NCI-H748 treated with DMSO at 0.1 percent for 48 hours (cell line): ENCODE measurements at places on chromosomes 11 and 22.

DNA sequence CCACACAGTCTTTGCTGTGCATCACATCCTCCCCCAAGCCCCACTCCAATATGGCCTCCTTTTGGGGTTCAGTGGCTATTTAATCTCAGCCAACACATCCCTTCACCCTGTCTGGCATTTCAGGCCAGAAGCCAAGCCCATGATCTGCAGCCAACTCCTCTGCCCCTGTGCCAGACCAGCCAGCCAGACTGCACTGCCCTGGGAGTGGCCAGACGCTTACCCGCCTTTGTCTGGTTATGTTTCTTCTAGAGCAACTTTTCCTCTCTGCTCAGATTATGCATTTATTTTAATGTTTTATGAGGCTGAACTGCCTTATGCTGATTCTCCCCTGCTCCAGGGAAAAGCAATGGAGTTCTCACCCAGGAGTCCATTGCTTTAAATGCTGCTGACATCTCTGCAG lies 206.7 kb upstream of the TBCEL start:
- no peak for DNase-seq

GRCh38 chr22:49954354-49954753 lies 6.2 kb upstream of the PIM3 start:
- no peak for DNase-seq

DNA sequence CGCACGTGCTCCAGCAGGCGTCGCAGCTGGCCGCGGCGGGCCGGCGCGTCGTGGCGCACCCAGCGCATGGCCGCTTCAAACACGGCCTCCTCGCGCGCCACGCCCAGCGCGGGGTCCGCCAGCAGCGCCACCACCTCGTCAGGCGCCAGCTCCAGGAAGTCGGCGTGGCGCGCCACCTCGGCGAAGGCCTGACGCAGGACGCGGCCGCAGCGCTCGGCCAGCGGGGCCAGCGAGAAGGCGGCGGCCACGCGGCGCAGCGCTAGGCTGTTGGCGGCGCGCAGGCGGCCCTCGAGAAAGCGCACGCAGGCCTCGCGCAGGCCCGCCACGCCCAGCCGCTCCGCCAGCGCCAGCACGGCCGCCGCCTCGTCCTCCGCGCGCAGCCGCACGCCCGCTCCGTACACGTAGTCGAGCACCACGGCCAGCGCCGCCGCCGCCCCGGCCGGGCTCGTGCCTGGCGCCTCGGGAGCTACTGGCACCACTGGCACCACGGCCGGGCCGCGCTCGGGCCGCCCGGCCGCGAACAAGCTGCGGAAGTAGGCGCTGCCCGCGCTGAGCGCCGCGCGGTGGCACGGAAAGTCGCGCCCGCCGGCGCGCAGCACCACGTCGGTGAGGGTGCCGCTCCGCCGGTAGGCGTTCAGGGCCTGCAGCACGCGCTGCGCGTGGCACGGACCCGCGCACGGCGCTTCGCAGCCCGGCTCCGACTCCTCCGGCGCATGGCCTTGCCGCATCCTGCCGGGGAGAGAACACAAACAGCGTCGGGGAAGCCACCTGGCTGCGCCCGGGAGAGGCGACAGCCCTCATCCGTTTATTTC lies 2.9 kb downstream of the KLHL35 start:
- DNase-seq: peak; percentile 34

GRCh38 chr22:44363980-44364750 lies 51.4 kb upstream of the SHISAL1 start:
- no peak for DNase-seq

DNA sequence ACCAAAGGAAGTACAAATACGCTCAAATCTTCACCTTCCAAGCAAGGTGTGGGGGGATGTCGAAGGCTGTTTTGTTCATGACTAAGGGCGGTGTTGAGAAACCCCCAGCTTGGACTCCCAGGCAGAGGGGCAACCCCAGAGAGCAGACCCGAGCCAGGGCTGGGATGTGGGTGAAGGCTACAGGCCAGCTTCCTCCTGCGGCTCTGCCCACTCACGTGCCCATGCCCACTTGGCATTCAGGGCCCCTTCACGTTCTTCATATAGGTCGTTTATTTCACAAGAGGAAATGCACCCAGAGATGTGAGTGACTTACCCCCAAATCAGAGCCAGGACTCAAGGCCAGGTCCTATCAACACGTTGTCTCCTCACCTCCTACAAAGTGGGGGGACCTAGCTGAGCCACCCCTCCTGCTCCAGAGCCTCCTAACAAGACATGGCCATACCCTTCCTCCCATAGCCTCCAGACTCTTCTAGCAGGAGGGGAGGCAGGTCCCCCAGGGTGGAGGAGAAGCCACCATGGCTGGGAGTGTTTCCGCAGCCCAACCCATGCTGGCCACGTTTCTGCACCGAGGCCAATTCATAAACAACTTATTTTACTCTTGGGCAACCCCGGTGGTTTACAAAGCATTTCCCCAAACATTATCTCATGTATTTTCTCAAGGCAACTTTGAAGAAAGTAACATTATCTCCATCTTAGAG lies 22.0 kb downstream of the TMEM184B start:
- DNase-seq: no peak

DNA sequence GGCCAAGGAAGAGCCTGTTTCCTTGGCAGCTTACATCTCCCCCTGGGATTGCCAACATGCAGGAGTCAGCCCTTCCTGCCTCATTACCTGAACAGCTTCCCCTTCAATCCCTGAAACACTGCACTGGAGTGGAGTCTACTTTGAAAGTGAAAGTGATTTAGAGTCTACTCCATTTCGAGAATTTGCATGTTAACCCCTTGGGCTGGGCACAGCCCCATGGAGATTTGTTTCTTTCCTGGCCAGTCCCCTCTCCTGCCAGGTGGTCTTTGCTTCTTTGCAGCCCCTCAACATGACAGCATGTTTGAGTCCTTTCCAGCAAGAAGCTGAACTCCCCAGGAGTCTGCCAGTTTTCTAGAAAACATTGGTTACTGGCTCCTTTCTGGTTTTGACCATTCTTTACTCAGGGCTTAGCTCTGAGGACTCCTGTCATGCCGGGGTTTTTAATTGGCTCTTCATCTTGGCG lies 59.9 kb downstream of the TRAF6 start:
- DNase-seq: no peak

GRCh38 chr22:27358096-27358870 lies 443.3 kb downstream of the MN1 start:
- peak; percentile 83 for DNase-seq

- no peak for DNase-seq
Measured at GRCh38 chr11:100356035-100356434, 331.1 kb upstream of the ARHGAP42 start.

DNA sequence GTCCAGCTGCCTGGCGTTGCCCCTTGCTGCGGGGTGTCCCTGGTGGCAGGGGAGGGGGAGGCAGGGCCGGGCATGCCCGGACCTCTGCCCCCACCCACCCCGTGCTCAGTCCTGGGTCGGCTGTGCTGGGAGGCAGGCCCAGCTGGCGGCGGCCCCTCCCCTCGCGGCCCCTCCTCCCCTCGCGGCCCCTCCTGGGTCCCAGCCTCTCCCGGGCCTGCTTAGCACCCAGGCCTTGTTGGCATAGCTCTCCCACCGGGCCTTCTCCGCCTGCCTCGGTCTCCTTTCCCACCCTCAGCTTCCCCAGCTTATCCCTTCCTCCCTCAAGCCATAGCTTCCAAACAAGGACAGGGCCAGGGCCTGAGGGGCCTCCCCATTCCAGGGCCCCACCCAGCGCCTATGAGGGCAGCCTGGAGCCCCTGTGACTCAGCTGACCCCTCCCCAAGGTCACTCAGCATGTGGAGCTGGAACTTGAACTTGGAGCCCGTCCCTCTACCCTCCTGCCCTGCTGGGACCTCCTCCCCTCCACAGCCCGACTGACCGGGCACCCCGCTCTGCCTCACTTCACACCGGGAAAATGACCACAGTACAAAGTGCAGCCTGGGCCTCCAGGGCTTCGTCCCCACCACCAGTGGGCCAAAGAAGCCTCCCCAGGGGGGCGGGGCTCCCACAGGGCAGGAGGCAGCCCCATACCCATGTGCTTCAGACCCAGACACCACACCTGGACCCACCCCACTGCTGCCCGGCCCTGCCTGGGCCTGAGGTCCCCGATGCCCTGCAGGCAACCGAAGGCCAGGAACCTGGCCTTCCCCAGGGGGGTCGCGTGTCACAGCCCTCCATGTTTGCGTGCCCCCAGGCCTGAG lies 1.2 kb downstream of the EPS8L2 start:
- no peak for DNase-seq

DNA sequence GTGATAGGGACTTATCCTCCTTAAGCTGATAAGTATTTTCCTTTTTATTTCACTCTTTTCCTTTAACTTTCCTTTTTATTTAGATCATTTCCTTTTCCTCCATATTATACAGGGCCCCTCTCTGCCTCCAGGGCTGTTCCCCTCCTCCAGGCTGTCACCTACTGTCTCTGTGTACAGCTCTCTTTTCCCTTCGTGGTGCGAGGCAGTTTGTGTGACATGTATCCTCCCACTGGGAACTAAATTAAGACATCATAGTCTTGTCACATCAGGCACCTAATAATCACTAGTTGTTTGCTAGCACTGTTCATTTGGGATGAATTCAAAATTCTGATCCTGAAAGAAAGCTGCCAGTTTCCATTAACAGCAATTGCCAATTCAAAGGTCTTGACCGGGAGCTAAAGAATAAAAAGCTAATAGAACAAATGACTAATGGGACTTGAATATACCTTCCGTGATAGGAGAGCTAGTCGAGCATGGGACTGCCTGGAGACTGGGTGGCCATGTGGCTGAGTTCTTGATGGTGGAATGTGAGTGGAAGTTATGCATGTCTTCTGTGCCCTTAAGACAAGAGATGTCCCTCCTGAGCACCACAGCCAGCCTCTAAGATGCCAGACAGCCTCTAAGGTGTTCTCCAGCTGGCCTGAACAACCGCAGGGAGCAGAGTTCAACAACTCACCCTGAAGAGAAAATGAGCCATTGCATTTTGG lies 77.7 kb upstream of the LRRC55 start:
- DNase-seq: no peak

DNA sequence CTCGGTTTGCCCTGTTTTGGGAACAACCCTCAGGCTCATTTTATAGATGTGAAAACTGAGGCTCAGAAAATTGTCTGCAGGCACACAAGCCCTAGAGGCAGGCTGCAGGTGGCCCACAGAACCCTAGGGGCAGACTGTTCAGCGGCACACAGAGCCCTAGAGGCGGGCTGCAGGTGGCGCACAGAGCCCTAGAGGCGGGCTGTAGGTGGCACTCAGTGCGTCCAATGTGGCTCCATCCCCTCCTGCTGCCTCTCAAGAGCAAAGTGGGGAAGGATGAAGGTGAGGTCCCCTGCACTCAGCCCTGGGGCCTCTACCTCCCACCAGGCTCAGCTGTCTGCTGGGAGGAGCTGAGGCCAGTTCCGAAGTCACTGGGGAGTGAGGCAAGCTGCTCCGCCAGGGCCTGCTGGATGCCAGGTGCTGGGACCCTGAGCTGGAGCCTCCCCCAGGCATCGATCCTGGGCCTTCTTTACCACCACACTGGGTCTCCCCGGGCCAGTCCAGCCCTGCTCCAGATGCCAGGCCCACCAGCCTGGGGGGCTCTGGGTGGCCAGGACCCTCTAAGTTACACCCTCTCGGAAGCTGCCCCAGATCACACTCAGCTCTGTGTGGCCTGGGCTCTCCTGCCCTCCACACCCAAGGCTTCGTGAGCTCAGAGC lies 2.3 kb downstream of the ACY3 start:
- no peak for DNase-seq

DNA sequence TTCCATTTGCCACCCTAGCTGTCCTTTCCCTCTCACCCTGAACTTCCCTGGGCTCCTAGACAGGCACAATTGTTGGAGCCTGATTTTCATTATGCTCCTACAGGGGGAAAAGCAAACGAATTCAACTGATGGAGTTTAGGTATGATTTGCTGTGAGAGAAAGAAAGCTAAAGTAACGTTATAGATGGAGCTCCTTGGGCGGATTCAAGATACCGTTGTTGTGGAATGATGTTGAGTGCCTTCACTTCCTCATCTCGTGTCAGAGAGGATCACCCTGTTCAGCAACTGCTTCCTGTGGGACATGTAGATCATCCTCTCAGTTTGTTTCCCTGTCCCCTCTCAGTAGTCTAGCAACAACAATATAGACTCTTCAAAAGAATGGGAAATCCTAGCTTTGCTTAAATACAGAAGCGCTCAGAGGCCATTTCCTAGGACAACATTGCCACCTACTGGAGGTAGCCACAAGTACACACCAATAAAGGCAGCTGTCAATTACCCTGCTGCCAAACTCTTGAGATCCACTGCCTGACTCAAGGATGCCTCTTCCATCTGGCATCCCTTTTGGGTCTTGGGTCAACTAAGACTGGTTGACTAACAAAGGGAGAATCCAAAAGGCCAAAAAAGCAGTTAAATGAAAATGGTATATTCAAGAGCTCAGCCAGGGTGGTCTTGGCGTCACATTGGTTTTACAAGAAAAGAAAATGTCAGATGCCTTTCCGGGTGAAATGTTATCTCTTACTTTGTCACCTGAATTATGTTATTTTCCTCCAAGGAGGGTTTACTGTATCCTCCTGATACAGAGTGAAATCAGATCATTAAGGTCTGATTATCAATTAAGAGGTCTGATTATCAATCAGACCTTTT lies 13.5 kb upstream of the DTX4 start:
- peak; percentile 65 for DNase-seq

- no peak for DNase-seq
Measured at GRCh38 chr11:23564370-23564769, 704.1 kb upstream of the CCDC179 start.

- no peak for DNase-seq
Measured at GRCh38 chr11:116192509-116193210, 580.1 kb downstream of the BUD13 start.

GRCh38 chr22:29470159-29470855 lies 9.7 kb upstream of the NEFH start:
- DNase-seq: peak; percentile 30

DNA sequence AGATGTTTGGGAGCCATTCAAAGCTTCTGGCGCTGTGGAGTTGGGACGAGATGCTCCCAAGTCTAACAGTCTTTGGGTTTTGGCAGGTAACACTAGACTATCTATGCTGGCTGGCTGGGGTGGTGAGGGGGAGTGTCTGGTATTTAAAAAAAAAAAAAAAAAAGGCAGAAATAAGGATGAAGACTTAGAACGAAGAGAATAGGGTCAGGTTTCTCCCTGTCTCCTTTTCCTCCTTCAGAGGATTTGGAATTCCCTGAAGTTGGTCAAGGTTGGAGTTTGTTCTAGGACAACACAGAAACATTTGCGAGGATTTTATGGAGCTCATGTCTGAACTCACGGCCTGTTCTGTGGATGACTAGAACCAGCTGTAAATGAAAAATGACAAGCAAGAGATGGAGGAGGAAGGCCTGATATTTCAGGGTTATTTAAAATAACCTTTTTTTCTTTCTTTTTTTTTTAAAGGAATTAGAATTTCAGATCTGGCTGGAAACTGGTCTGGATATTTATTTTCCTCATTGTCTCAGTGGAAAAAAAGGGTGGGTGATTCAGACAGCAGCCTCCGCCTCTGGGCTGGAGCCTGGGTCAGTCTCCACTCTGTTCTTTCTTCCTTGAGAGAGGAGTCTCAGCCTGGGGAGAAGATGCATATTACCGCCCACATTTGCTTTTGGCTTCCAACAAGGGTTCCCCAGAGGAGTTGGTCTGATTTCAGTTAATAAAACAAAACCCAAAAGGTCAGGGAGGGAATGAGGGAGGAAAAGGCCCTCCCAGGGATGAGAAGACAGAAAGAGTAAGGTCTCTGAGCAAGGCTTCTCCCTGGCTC lies 80.1 kb downstream of the USP35 start:
- DNase-seq: no peak
